Stimulated activated naive CD4-positive, alpha-beta T cell treated with Interleukin-2 at 50 U/mL for 16 hours (primary cell): ENCODE measurements at places on chromosomes 16 and 17.

DNA sequence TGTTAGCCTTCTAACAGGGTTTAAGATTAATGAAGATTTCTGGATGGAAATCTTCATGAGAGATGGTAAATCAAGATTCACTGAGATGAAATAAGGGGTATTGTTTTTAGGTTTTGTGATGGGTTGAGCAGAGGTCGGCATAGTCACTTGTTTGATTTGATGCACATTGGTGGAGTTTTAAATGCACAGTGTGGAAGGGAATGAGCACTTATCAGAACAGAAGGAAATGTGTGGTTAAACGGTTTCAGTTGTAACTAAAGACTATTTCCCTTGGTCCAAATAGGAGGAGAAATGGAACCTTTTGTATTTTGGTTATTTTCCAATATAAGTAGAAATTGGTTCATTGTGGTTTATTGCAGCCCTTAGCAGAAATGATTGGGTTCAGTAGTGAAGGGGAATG lies 34.1 kb downstream of the CBFB start:
- no peak for DNase-seq

GRCh38 chr16:49857423-49858181 lies 1.7 kb upstream of the ZNF423 start:
- DNase-seq, result no peak

- no peak for DNase-seq
These were observed 444.0 kb downstream of the HS3ST3B1 start for GRCh38 chr17:14744761-14745473.

DNA sequence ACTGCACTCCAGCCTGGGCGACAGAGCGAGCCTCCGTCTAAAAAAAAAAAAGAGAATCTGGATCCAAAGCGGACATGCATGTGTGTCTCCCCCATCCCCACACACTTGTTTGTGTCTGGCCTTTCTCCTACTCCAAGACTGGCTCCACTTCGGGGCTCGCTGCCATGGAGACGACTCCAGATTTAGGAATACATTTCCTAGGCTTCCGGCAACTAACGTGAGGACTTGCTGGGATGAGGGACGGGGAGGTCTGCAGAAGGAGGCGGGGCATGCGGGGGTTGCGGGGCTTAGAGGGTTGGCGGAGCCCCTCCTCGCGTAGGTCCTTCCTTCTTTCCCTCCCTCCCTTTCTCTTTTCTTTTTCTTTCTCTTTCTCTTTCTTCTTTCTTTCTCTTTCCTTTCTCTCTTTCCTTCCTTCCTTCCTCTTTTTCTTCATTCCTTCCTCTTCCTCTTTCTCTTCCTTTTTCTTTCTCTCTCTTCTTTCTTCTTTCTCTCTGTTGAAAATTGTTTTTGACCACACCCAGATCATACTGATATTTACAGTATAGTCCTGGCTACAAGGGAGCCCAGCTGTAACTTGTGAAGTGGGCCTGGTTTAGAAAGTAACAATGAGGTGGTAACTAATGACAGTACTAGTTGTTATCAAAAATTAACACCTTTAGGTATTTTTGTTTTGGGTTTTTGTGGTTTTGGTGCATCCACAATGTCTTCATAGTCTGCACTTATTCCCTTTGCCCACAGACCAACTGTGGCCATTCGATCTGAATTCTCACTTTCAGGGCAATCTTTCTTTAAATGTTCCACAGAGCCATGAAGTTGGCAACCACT lies 25.2 kb downstream of the MIS12 start:
- no peak for DNase-seq

DNA sequence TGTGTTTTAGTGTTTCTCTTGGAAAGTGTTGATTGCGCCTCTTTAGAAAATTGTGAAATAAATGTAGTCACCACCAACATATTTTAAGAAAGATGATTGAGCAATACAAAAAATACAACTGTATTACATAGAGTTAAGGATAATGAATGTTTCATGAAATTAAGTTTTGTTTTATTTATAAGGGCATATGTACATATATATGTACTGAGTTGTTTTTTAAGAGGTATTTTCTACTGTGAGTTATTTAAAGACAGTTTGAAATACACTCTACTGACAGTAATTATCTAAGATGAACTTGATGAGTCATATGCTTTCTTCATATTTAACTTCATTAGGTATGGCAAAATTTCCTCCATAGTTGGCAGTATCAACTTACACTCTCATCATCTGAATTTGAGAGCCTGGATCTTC lies 411.7 kb downstream of the HS3ST3B1 start:
- DNase-seq, result no peak
